Esophagus muscularis mucosa (tissue), 4 donors: ENCODE measurements at places on chromosomes 7 and 10. TPM values are rescaled to one million over a fixed set of nuclear protein-coding genes. Genes with fewer than 3 reads are reported as not detected.

DNA sequence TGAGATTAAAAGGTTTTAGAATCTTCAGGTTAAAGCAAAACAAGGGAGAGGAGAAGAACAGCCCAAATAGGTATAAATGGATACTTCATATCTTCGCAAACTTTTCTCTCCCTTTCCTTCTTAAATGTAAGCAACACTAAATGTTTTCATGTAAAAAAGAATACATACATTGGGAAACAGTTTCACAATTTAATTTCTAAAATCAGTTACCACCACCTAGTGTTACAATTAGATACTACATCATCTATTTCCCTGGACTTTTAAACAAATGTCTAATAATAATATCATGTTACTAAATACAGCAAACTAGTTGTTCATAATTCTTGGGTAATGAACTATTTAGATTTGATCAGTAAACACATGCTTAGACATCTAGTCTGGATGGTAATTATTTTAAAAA, 35.8 kb downstream of the MINDY3 start:
- peaks cover 5% of the 10 kb centered on the region for H3K36me3 ChIP-seq
- no peak overlapping the region for H3K27ac ChIP-seq
- H3K4me1 ChIP-seq = peaks cover 2% of the 10 kb centered on the region
- H3K4me3 ChIP-seq = no peak overlapping the region
- H3K27me3 ChIP-seq = no peaks in the 10 kb centered on the region

- H3K4me3 ChIP-seq = no peak overlapping the region
- no peaks in the 10 kb centered on the region for H3K27me3 ChIP-seq
- no peaks in the 10 kb centered on the region for H3K36me3 ChIP-seq
- H3K27ac ChIP-seq = no peak overlapping the region
- H3K4me1 ChIP-seq = peaks cover 10% of the 10 kb centered on the region
- no peak for DNase-seq
Measured at GRCh38 chr7:33516568-33516967, 387.2 kb downstream of the BBS9 start.

DNA sequence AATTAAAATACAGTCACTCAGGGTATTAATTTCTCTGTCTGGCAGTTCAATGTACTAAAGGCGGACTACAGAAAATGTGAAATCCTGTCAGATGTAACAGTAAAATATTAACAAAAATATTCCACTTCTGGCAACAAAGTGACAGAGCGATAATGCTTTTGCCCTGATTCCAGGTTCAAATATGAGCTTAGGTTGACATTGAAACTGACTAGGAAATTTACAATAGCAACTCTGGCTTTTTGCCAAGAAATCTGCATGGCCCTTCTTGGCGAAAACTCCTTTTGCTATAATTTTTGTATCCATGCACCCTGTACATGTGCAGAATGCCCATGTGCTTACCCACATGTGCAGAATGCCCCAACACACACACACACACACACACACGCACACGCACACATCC, 552.2 kb downstream of the MDFIC start:
- H3K27me3 ChIP-seq = no peaks in the 10 kb centered on the region
- H3K4me3 ChIP-seq = no peak overlapping the region
- no peak overlapping the region for H3K27ac ChIP-seq
- no peaks in the 10 kb centered on the region for H3K36me3 ChIP-seq
- peaks cover 12% of the 10 kb centered on the region for H3K4me1 ChIP-seq

GRCh38 chr10:79238606-79239005, 108.7 kb upstream of the PPIF start:
- H3K4me1 ChIP-seq = peaks cover 74% of the 10 kb centered on the region
- H3K27ac ChIP-seq = peak overlapping the region; percentile 80

DNA sequence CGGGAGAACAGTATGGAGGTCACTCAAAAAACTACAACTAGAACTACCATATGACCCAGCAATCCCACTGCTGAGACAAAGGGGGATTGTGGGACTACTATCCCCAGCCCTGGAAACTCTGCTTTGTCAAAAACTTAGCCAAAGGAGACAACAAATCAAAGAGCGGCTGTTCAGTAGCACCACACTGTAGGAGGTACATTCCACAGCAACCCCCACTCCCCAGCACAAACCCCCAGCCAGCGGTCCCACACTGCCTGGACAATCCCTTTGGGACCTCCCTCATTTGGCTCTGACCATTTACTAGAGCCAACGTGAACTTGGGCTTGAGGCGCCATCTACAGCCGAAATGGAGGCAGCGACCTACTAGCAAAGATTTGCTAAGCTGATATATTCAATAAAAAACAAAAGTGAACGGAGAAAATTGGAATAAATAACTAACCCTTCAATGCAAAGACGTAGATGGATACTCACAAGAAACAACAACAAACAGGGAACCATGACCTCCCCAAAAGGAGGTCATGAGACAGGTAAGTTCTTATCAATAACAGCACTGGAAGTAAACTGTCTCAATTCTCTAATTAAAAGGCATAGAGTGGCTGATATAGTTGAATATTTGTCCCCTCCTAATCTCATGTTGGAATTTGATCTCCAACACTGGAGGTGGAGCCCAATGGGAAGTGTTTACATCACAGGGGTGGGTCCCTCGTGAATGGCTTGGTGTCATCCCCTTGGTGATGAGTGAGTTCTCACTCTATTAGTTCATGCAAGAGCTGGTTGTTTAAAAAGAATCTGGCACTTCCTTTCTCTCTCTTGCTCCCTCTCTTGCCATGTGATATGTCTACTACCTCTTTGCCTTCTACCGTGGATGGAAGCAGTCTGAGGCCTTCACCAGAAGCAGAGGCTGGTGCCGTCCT, 119.0 kb upstream of the KCNMA1 start:
- no peak overlapping the region for H3K4me3 ChIP-seq
- no peak for DNase-seq
- no peaks in the 10 kb centered on the region for H3K4me1 ChIP-seq

The KRIT1 gene
- total RNA-seq = 51.5 TPM

DNA sequence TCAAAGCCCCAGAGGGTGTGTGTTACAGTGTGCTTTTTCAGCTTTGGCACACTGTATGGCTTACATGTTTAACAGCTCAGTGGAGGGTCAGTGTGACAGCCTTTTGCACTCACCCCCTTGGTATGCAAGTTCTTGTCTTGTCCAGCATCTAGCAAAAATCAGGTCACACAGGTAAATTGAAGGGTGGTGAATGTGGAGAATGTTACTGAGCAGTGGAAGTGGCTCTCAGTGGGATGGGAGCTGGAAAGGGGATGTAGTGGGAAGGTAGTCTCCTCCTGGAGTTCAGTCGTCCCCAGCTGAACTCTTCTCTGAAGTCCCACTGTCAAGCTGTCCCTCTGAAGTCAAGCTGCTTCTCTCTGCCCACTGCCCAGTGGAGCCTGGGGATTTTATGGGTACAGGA, 21.0 kb upstream of the C10orf90 start:
- H3K27ac ChIP-seq = no peak overlapping the region
- no peak overlapping the region for H3K4me3 ChIP-seq
- H3K4me1 ChIP-seq = no peaks in the 10 kb centered on the region
- H3K27me3 ChIP-seq = no peaks in the 10 kb centered on the region
- no peak for DNase-seq

GRCh38 chr10:28664369-28664740, 13.0 kb upstream of the BAMBI start:
- peaks cover 14% of the 10 kb centered on the region for H3K27me3 ChIP-seq
- H3K4me3 ChIP-seq = no peak overlapping the region
- no peak overlapping the region for H3K27ac ChIP-seq

DNA sequence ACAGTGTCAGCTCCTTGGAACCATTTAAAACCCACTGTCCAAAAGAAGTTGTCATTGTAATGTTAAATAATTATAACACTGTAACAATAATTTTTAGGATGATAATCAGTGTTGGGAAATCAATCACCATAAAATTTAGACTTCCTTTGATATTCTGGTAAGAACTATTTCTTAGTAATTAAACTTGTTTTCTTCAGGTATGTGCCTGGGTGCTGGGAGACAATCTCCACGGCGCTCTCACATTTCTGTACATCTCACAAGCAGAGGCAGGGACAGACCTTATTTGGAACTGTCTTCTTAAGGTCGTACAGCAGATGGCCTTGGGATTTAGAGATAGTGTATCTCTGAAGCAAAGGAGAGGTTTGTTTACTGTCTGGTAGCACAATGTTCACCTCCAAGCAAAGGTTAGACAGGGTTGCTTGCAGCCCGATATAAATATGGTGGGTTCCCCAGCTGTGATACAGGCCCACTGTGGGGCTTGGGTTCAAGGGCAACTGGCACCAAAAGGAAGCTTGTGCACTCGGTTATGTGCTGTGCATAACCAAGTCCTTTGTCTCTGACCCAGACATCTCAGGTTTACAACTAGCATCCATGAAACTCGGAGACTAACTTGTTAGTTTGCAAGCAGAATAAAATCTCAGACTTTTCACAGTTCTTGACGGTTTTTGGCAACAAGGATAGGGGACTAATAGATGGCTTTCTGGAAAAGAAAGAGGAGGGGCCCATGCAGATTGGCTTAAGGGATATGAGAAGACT, 125.5 kb downstream of the RNF32 start:
- H3K27me3 ChIP-seq = no peaks in the 10 kb centered on the region
- H3K27ac ChIP-seq = no peak overlapping the region
- H3K4me3 ChIP-seq = no peak overlapping the region
- no peaks in the 10 kb centered on the region for H3K4me1 ChIP-seq
- peaks cover 13% of the 10 kb centered on the region for H3K36me3 ChIP-seq

- H3K4me1 ChIP-seq = no peaks in the 10 kb centered on the region
- no peak for DNase-seq
- H3K4me3 ChIP-seq = no peak overlapping the region
Measured at GRCh38 chr10:68023292-68023691, 51.8 kb downstream of the HERC4 start.

- peak; percentile 94 for DNase-seq
- peak overlapping the region; percentile 82 for H3K27ac ChIP-seq
- no peaks in the 10 kb centered on the region for H3K27me3 ChIP-seq
- no peaks in the 10 kb centered on the region for H3K36me3 ChIP-seq
Measured at GRCh38 chr7:151736403-151736909, 140.5 kb downstream of the PRKAG2 start.

DNA sequence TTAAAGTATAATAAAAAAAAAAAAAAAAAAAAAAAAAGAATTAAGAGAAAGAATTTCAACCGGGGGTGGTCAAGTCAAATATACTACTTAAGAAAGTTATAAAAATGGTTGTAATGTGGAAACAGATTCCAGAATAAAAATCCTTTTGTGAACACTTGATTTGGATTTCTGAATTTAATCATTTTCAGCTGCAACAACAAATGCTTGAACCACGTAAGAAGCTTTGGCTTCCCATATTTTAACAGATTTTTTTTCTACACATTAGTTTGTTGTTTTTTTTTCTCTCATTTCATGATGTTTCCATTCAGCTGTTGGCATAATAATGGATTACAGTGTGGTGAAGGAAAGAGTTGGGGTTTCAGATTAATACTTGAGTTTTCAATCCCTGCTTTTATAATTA, 137.3 kb upstream of the AGR3 start:
- H3K4me3 ChIP-seq = no peak overlapping the region
- DNase-seq = no peak
- no peak overlapping the region for H3K27ac ChIP-seq

GRCh38 chr10:77967611-77968022, 41.1 kb upstream of the DLG5 start:
- no peaks in the 10 kb centered on the region for H3K27me3 ChIP-seq
- H3K27ac ChIP-seq = no peak overlapping the region
- H3K4me1 ChIP-seq = peaks cover 40% of the 10 kb centered on the region
- H3K36me3 ChIP-seq = no peaks in the 10 kb centered on the region
- no peak for DNase-seq

The ADARB2 gene
- 2.7 TPM for total RNA-seq
